ENCODE measurements at places on chromosomes 4 and X.

- DNase-seq = no peak
These were observed 184.6 kb downstream of the UGT8 start for GRCh38 chr4:114783215-114783595.

- DNase-seq = no peak
These were observed 16.3 kb downstream of the PTTG2 start for GRCh38 chr4:37976507-37976906.

- DNase-seq = no peak
These were observed 21.1 kb downstream of the FHIP1A start for GRCh38 chr4:151429957-151430570.

DNA sequence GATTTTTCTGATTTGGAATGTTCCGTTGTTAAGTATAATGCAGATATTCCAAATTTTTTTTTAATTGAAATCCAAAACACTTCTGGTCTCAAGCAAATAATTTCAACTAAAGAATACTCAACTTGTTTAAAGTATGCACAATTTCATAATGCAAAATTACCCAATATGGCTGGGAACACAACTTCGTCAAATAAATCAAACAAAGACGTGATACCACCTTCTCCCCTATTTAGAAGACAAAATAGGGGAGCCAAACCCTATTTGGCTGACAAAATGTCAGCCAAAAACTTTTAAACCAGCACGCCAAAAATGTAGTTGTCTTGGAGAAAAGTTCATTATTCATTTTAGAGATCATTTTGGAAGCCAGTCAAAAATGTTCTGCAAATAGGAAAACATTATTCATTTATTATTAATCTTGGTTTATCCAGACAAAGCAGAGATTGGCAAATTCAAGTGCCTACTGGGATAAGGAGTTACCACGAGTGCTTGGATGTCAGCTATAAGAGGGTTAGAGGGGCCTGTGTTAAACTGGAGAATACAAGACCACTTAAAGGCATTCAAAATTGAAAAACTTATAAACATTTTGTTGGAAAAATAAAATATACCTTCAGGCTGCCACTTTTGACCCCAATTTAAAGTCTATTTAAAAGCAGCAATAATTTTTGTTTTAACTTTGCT, 3.3 kb upstream of the TKTL2 start:
- no peak for DNase-seq

DNA sequence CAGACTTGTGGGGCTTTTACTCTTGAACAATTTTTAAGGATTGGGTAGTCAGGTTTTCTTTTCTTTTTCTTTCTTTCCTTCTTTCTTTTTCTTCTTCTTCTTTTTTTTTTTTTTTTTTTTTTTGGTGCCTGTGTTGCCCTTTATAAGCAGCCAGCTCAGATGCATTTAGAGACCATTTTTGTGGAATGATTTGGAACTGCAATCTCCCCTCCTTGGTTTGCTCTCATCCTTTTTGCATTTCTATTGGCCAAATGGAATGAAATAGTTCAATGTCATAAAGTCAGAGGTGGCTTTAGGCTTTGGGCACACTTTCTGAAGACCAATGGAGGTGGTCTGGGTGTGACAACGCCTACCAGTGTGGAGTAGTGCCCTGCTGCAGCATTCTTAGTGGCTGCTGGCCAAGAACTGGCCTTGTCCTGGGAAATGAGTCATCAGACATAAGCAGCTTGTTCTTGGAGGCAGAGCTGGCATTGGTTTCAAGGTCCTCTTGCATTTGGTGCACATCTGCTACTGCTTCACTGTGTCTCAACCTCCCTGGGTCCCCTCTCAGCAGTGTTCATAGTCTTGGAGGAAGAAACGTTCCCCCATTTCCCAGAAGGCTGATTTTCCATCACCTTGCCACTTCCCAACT, 84.5 kb downstream of the CT47B1 start:
- DNase-seq = no peak

GRCh38 chr4:75726577-75726976, 2.2 kb downstream of the USO1 start:
- DNase-seq = no peak

- no peak for DNase-seq
These were observed 31.2 kb downstream of the CCDC149 start for GRCh38 chr4:24881508-24882196.

Measured in activated CD4-positive, alpha-beta T cell treated with anti-CD3 and anti-CD28 coated beads, Interleukin-2, amount 50 U/mL, for 24 hours (primary cell).